ENCODE measurements at places on chromosomes 12 and 14.
A peak's percentile ranks its signal among the peaks of the same experiment; 100 is the strongest.

GRCh38 chr14:104863923-104864266 is 1.2 kb upstream of the CEP170B start:
- DNase-seq = no peak

DNA sequence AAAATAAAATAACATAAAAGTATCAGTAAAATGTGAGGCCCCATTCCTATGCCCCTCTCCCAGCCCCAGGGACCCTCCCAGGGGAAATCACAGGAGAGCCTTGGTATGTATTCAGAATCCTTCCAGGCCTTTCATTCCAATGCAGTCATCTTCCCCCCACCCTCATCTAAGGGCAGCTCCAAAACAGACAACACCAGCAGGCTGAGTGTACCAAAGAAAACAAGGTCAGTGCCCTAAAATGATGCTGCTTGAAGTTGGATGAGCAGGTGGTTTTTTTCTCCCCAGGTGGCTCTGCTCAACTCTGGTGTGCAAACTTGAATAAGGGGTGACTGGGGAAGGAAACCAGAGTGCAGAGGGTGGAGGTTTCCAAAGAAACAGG is 56.2 kb downstream of the TSPAN9 start:
- DNase-seq = no peak

DNA sequence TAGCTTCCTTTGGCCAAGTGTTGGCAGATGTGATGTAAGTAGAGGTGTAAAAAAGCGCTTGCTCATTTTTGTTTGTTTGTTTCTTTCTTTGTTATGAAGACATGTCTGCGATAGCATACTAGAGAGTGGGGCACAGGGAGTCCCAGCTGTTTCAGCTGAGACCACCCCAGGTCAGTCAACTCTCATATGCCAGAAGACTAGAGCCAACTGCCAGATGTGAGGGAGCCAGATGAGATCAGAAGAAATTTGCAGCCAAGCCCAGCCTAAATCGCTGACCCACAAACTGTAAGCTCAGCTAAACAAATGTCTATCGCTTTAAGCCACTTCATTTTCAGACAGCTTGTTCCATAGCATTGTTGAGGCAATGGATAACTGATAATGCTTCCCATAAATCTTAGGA is 397.1 kb downstream of the APAF1 start:
- DNase-seq = no peak

DNA sequence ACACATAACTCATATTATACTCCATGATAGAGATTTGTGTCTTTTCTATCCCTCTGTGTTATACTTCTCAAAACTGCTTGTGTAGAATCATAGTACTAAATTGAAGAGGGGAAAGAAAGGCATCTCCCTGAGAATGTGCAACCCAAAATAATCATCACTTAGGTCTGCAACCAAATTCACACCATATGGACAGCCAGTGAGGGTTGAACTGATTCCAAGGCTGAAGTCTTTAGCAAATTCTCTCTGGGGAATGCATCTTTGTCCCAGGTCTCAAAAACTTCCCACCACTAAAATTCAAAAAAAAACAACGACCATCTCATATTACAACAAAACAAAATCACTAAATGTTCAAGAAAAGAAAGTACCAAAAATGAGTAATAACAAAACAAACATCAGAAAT is 11.0 kb downstream of the ZFC3H1 start:
- no peak for DNase-seq

DNA sequence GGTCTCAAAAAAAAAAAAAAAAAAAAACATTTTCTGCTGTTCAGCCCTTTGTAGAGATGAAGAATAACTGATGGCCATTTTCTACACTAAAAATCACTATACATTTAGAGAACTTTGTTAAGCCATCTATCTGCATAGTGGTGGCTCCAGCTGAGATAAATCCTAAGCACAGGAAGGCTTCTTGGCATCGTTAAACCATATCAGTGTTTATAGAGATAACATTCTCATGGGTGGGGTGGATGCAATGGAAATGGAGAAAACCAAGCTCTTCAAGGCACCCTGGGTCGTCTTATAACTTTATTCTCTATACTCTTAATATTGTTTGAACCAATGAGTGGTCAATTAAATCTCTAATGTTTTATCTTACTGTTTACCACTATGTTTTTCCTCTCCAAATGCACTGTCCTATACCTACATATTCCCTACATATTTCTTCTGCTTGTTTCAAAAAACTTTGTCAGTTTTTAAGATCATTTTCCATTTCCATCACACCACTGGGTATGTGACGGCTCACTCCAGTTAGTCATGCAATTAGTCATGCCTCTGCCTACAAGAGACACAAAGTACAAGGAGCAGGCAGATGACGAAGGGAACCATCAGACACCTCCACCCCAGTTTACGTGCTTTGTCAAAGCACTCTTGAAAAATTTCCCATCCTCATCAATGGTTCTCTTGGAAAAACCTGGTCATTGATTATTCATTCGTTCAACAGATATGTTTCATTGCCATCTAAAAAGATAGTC is 119.3 kb upstream of the OVCH1 start:
- DNase-seq = peak; percentile 81

- DNase-seq = no peak
Measured at GRCh38 chr12:87491089-87491488, 538.1 kb downstream of the C12orf50 start.

DNA sequence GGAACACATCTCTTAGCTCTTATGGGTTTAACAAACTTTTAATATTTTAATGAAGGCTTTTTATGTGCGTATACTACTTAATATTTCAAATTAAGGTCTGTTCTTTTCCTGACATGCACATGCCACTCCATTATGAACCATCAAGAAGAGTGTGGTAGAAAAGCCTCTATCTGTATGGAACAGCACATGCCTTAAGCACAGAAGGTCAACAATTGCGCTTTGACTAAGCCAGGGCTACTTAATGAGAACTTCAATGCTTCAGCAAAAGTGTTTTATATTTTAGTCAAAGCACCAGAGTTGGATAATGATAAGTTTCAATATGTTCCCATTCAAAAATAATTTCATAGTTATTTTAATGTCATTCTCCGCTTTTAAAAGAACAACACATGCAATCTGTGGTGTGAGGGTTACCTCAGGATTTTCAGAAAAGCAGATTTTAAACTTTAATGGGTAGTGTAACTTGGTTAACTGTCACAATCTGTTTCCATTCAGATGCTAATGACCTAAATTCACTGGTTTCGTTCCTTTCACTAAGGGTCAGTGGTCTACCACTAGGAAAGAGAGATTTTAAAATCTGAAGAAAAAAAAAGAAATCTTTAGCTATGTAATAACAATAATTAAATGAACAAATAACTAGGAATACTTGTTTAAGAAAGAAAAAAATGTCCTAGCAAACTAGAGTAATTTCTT is 193.4 kb upstream of the NOVA1 start:
- no peak for DNase-seq

GRCh38 chr12:64538121-64538520 is 72.2 kb upstream of the RASSF3 start:
- DNase-seq = no peak

DNA sequence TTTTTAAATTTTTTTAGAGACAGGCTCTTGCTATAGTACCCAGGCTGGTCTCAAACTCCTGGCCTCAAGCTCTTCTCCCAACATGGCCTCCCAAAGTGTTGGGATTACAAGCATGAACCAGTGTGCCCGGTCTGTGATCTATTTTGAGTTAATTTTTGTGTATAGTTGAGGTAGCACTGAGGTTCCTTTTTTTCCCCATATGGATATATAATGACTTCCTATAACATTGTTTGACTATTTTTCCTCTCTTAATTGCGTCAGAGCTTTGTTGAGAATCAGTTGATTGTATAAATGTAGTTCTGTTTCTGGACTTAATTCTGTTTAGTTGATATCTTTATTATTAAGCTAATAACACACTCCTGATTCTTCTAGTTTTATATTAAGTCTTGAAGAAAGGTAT is 8.6 kb upstream of the M6PR start:
- no peak for DNase-seq

DNA sequence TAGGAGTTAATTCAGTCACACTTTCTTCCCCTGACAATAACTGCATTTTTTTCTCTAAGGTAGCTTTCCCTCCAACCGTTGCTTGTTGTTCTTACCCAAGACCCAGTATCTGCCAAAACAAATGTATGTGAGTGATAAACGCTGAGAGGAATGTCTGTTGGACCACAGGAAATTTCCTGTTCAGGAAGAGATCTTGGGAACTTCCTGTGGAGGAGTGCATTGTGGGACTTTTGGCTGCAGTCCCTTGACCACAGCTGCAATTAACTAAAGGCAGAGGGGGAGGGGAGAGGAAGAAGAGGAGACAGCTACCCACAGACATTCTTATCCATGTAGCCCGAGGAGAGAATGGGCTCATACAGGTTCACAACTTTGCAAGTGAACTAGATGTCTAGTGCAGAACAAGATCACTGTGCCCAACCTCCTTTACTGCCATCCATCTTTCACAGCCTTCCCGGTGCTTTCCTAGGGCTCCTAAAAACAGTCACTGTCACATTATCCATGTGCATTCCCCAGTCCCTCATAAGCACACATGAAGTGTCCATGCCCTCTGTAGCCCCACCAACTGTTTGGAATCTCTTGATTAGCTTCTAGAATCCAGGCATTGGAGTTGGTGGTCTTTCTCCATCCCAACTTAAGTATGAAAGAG is 149.5 kb downstream of the ETV6 start:
- DNase-seq = peak; percentile 91
